Mesothelial cell of epicardium (in vitro differentiated cells): ENCODE measurements at places on chromosomes 12 and 14.

GRCh38 chr12:47216150-47216677, 136.5 kb upstream of the AMIGO2 start:
- DNase-seq: no peak

GRCh38 chr12:50661300-50662115, 102.4 kb upstream of the ATF1 start:
- DNase-seq: no peak

DNA sequence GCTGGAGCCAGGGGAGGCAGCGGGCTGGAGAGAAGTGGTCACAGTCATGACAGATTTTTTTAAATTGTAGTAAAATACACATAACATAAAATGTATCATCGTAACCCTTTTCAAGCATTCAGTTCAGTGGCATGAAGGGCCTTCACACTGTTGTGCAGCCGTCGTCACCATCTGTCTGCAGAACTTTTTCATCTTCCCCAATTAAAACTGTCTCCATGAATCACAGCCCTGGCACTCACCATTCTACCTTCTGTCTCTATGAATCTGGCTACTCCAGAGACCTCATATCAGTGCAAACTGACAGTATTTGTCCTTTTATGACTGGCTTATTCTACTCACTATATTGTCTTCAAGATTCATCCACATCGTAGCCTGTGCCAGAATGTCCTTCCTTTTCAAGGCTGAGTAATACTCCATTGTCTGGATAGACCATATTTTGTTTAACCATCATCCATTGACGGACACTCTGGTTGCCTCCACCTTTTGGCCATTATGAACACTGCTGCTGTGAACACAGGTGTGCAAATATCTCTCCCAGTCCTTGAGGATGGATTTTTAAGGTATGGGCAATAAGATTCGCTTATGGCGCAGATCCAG, 91.5 kb upstream of the NCOR2 start:
- DNase-seq: no peak

DNA sequence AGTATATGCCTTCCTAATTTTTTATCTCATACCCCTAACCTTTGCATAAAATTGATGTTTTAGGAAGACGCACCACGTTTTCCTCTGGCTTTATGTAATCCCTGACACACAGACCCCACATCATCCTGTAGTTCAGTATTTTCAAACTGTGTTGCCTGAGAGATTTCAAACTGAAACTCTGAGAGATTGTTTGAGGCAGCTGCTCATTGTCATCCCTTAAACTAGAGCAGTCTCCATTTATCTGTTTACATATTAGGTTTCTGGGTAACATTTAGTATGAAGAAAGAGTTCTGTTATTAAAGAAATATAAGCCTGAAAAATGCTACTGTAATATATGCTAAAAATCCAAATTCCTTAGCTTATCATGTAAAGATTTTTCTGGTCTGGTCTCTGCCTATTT, 24.3 kb downstream of the MNAT1 start:
- DNase-seq: no peak

GRCh38 chr12:112020947-112021457, 7.8 kb downstream of the ERP29 start:
- no peak for DNase-seq

DNA sequence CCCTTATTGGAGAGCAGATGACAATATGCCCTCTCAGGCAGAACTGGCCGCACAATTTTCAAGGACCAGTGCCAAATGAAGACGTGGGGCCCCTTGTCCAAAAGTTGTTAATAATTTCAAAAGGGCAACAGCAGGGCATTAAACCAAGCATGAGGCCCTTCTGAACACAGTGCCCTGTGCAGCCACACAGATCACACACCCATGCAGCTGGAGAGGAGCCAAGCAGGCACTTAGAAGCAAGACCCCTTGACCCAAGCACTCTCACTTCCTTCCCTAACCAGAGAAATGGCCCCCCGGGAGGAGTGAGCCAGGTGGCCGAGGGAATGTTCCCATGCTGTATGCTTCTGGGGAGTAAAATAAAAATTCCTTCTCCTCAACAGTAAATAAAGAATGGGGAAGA, 114.0 kb upstream of the TMPO start:
- DNase-seq: no peak

DNA sequence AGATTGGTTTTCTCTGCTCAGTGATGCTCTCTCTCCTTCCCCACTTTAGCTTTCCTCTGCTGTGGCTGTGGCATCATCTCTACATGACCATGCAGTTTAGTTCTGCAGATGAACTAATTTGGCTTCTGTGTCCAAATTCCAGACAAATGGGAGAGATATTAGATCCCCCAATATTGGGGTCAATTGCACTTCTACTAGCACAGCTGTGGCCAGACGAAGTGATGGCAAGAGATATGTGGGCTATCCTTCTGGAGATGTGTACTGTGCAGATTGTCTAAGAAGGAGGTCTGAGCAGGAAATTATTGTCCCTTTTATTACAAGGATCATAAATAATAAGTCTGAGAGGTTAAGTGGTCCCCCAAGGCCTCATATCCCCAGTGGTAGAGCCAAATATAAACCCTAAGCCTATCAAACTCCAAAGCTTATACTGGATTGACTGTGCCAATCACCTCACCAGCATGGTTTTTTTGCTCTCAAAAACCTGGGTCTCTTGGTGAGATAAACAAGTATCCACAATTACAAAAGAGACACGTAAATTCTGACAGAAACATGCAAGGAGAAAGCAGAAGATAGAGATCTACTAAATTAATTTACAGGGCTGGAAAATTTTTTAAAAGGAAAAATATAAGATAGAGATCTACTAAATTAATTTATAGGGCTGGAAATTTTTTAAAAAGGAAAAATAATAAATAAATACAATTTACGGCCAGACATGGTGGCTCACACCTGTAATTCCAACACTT, 29.1 kb upstream of the GCH1 start:
- DNase-seq: no peak

- no peak for DNase-seq
Observed at GRCh38 chr14:70683983-70684382, 42.3 kb downstream of the TTC9 start.

- no peak for DNase-seq
Observed at GRCh38 chr12:127054531-127054930, 1212.4 kb upstream of the TMEM132C start.

- no peak for DNase-seq
Observed at GRCh38 chr14:100313464-100314230, 7.4 kb upstream of the SLC25A29 start.

DNA sequence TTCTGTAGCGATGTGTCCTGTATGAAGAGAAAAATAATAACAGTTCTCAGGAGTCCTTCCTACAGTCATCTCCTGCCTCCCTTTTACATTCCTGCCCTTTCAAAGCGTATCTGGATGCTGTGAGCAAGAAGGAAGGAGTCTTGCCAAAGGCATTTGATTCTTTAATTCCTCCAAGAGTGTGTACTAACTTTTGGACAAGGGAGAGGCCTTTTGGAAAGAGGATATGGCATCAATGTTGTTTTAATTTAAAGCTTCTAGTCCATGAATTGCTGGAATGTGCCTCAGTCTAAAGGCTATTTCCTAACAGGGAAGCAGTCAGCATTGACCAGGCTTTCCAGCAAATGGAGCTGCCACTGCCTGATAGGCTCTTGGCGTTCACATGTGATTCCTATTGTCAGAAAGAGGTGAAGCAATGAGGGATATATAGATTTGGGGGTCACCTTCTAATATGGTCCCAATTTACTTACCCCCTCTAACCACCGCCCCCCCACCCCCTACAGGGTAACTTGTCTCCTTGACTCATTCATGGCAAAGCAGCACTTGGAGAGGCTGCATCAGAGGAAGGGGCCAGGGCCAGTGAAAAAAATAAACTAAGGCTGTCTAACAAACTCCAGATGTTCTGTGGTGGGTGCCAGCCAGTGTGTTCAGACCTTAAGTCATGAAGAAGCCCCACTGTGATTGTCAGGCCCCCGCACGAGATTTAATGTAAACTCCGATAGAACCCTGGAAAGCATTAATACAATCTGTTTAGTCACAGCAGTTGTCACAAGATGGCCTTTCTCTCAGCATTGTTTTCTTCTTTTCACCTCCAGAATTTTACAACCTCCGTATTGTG, 220.3 kb downstream of the FBXL14 start:
- DNase-seq: no peak

DNA sequence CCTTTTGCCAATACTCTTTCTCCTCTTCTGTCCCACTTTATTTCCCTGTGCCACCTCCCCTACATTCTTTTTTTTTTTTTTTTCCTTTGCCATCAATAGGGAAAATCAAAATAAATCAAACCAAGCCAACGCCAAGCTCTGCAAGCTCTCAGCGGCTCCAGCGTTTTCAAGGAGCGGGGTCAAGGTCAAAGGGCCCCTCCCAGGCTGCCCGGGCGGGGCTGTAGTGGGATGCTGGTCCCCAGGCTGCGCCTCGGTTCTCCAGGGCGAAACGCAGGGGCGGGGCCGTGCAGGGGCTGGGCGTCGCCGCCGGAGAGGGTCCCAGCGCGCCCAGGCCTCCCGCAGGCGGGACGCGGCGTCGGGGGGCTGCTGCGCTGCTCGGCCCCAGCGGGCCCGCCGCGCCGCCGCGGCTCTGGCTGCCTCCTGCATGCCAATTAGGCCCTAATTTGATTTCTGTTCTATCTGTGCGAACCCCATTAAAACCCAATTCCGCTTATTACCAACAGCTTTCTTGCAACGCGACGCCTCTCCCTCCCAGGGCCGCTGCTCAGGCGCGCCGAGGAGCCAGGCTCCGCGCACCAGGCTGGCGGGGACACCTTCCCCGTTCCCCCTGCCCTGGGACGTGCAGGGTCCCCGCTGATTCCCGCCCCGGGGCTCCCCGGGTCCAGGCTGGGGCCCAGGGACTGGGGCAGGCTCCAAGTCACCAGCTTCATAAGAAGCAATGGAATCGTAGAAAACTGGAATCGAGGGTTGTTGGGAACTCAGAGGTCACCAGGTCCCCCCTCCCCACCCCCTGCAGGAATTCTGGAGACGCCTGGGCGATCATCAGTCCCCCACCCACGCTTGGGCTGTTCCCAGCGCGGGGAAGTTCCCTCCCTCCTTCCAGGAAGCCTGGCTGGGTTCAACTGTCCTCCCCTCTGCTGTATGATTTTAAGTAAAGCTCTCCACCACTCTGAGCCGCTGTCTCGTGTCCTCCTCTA, 50.7 kb upstream of the MAP1LC3B2 start:
- peak; percentile 50 for DNase-seq
